ENCODE measurements at places on chromosomes 2 and 18. TPM values are rescaled to one million over a fixed set of nuclear protein-coding genes. Genes with fewer than 3 reads are reported as not detected.

- DNase-seq: peak; percentile 34
Observed at GRCh38 chr2:55159037-55159651, 72.9 kb downstream of the CLHC1 start.

- no peak for DNase-seq
Observed at GRCh38 chr2:101827246-101827645, 129.7 kb downstream of the MAP4K4 start.

DNA sequence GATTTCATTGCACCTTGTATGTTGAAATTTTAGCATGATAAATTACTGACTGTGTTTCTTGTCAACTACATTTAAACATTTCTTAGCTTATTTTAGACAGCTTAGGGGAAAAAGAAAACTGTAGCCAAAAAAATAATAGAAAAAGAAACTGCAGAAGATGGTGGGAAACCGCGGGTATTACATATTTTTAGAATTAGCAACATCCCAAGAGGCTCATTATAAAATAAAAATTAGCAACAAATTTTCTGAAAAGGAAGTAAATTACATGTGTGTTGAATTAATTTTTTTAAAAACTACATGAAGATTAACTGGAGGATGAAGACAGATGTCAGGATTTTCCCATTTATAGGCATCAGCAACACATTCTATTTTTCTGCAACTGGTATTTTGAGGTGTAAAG, 4.3 kb downstream of the PELI1 start:
- no peak for DNase-seq

GRCh38 chr2:105175231-105175630, 66.3 kb upstream of the GPR45 start:
- DNase-seq: no peak

DNA sequence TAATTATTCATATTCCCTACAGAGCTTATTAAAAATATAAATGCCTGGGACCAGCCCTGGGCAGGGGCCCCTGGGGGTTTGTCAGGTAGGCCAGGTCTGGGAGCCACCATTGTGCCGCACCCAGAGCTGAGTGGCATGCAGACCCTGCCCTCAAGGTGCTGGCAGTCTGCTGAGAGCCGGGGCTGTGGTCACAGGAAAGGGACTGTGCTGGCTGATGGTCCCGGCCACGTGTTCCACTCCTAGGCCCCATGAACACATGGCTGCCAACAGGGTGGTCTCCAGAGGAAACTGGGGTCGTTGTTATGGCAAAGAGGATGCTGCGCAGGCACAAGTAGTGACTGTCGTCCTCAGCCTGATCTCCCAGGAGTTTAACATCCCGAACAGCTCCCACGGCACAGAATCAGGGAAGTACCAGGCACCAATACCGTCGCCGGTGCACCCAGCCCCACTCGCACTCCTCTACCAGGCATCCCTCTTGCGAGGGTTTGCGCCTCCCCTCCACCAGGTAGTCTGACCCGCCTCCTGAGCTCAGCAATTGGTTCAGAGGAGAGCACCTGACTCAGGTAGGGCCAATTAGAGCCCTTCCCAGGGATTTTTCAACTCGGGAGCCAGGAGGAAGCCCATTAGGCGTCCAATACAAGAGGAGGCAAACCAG, 39.2 kb upstream of the BIN1 start:
- no peak for DNase-seq

DNA sequence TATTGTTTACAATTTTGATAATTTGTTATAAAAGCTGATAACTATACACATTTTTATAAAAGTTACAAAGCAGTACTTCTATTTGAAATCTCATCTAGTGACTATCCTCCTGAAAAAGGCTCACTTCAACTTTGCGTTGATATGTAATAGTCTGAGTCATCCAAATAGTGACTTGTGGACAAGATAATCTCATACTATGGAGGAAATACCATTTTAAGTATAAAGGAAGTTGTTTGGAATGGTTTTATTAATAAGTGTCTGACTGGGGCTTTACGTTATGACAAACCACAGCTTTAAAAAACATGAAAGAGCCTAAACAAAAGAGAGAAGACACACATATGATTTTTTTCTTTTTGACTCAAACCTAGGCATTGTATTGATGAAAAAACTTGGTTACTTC, 272.3 kb upstream of the COL3A1 start:
- DNase-seq: peak; percentile 4

The UGT1A9 gene
- total RNA-seq: not detected

The NT5DC4 gene
- total RNA-seq: not detected

GRCh38 chr2:157258520-157259326, 1.2 kb downstream of the GALNT5 start:
- no peak for DNase-seq

- DNase-seq: peak; percentile 17
Observed at GRCh38 chr2:15772086-15772595, 168.2 kb upstream of the MYCN start.

The GRHL1 gene
- 0.76 TPM for total RNA-seq

The FIGN gene
- under 0.01 TPM for total RNA-seq

DNA sequence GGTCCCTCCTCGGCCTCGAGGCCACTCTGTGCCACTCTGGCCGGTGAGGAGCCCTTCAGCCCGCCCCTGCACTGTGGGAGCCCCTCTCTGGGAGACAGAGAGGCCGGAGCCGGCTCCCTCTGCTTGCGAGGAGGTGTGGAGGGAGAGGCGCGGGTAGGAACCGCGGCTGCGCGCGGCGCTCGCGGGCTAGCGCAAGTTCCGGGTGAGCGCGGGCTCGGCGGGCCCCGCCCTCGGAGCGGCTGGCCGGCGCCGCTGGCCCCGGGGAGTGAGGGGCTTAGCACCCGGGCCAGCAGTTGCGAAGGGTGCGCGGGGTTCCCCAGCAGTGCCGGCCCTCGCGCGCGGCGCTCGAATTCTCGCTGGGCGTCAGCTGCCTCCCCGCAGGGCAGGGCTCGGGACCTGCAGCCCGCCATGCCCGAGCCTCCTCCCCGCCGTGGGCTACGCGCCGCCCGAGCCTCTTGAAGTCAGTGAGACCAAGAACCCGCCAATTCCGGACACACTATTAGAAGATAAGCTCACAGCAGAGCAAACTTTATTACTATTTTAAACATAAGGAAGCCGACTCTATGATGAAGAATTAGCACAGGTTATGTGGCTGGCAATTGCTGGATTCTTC, 825.8 kb upstream of the FANCL start:
- DNase-seq: no peak

The SEPTIN10 gene
- total RNA-seq: 107 TPM

The LPIN1 gene
- 14.7 TPM for total RNA-seq

- DNase-seq: peak; percentile 99
Observed at GRCh38 chr18:3447895-3448837, 1.8 kb upstream of the TGIF1 start.

The TXNL4A gene
- 42.0 TPM for total RNA-seq

DNA sequence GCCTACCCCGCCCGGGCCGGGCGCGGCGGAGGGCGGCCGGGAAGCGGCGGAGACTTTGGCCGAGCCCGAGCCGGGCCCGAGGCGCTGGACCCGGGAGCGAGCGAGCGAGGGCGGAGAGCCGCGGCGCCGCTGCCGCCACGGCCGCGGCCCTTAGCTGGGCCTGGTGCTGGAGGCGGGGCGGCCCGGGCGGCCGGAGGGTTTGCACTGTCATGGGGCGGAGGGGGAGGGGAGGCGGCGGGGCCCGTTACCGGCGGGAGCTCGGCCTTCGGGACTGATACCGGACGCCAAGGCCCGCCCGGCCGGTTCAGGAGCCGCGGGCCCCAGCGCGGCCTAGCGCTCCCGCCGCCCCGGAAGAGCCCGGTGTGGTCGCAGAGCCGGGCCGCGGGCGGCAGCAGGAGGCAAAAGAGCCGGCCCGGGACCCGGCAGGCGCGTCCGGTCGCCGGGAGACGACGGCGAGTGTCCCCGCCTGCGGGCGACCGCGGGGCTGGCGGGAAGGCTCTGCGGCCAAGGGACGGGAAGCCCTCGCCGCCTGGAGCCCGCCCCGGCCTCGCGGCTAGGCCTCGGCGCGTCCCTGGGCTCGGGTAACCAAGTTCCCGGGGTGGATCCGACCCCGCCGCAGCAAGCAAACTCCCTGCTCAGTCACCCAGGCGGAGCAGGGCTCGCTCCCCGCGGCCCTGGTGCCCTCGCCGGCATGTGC, 697 bp downstream of the KCMF1 start:
- DNase-seq: no peak

DNA sequence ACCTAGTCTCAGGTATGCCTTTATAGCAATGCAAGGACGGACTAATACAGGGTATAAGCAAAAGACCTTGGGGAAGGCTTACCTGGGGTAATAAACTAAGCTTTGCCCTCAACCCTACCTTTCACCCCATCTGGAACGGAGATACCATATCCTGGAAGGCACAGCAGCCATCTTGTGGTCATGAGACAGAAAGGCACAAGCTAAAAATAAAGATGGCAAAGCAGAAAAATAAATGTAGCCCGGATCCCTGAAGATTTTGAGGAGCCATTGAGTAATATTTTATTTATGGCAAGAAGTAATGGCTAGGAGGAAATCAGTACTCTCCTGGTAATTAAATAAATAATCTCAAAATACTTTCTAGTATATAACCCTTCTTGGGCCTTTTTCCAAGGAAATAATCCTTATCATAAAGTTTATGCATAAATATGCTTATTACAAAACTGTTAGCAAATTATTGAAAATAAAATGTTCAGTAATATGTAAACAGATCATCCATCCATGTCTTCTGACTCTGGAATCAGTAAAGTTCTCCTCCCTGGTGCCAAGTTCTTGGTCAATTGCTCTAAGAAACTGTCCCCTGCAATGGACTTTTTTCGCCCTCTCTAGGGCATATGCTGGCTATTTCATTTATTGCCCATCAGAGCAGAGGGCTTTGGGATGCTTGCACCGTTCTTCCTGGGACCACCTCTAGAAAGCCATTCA, 198.7 kb downstream of the SPP2 start:
- no peak for DNase-seq

DNA sequence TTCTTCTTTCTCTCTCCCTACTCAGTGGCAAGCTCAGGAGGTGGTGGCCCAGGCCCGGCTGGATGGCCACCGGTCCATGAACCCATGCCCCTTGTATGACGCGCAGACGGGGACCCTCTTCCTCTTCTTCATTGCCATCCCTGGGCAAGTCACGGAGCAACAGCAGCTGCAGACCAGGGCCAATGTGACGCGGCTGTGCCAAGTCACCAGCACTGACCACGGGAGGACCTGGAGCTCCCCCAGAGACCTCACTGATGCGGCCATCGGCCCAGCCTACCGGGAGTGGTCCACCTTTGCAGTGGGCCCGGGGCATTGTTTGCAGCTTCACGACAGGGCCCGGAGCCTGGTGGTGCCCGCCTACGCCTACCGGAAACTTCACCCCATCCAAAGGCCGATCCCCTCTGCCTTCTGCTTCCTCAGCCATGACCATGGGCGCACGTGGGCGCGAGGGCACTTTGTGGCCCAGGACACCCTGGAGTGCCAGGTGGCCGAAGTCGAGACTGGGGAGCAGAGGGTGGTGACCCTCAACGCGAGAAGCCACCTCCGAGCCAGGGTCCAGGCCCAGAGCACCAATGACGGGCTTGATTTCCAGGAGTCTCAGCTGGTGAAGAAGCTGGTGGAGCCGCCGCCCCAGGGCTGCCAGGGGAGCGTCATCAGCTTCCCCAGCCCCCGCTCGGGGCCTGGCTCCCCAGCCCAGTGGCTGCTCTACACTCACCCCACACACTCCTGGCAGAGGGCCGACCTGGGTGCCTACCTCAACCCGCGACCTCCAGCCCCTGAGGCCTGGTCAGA, 1.8 kb downstream of the NEU2 start:
- DNase-seq: no peak

- no peak for DNase-seq
Observed at GRCh38 chr2:34123996-34124785, 525.1 kb upstream of the FAM98A start.

The HTR2B gene
- 0.64 TPM for total RNA-seq

DNA sequence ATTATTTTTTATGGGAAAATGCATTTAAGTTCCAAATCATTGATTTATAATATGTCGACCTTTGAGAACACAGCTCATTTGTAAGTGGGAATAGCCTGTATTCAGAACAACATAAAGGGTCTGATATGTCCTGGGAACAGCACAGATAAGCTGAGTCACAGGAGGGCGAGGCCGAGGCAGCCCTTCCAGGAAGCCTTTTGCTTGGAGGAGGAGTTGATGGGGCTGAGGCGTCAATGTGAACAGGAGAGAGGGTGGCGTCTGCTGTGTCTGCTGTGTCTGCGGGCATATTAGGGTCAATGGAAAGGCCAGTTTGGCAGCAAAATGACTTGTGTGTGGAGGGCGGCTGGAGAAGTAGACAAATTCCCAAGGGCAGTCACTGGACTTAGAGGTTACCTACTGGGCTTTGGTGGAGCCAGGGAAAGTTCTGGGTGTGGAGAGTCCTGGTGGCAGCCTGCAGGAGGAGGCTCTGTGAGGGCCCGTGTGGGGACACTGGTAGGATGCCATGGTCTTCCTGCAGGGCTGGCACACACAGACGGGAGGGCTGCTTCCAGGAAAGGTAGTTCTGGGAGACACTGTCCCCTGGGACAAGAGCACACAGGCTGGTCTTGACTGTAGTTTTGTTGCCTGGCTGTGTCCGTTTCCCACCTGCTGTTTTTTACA, 128.1 kb downstream of the GLI2 start:
- no peak for DNase-seq

The TMEM182 gene
- 1.0 TPM for total RNA-seq

DNA sequence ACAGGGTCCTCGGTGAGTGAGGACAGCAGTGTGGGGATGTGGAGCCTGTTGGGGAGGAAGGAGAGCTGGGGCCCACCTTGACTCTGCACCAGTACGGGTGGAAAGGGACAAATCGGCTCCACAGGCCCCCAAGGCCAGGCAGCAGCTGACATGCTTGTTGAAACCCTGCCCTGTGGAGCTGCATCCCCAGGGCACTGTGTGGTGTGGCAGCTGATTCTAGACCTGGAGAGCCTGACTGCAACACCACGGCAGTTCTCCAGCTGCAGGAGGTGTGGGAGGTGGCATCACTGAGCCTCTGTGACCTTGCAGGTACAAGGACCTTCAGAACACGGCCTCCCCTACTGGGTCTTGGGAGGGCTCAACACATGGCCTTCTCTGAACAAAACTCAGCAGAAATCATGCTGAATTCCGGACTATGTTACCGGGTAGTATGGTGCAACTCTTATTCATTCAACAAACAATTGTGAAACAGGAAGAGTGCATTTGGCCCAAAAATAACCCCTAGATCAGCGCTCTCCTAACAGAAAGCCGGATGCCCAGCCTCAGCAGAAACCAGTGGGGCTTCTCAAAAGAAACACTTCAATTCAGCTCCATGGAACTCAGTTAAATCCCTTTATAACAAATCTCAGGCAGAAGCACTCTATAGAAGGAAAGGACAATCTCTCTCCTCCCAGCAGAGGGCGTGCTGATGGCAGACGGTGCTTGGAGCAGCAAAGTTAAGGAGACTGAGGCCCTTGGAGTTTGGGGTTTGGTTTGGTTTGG, 104.4 kb upstream of the SALL3 start:
- peak; percentile 11 for DNase-seq

The ZEB2 gene
- 0.51 TPM for total RNA-seq

DNA sequence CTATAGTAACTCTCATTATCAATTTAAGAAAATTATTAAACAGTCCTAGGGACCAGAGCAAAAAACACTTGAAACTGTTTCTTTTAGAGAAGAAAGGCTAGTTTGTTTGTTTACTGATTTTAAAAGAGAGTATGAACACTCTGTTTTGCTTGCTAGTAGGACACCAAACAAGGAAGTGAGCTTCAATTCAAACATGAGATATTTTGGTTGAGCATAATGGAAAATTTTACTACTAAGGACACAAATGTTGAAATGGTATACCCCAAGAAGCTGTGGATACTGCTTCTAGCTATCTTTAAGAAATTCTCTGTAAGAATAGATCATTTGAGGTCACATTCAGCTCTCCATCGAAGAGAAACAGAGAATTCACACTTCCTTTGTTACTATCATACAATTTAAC, 216.3 kb upstream of the SMAD7 start:
- DNase-seq: no peak

All from dermis microvascular lymphatic vessel endothelial cell (primary cell).